ENCODE measurements at places on chromosomes 5 and 9.

GRCh38 chr5:3680821-3681220 lies 85.2 kb downstream of the IRX1 start:
- no peak for DNase-seq

GRCh38 chr5:95283761-95284571 lies 928 bp downstream of the MCTP1 start:
- no peak for DNase-seq

GRCh38 chr5:158354958-158355357 lies 496.0 kb upstream of the CLINT1 start:
- no peak for DNase-seq

DNA sequence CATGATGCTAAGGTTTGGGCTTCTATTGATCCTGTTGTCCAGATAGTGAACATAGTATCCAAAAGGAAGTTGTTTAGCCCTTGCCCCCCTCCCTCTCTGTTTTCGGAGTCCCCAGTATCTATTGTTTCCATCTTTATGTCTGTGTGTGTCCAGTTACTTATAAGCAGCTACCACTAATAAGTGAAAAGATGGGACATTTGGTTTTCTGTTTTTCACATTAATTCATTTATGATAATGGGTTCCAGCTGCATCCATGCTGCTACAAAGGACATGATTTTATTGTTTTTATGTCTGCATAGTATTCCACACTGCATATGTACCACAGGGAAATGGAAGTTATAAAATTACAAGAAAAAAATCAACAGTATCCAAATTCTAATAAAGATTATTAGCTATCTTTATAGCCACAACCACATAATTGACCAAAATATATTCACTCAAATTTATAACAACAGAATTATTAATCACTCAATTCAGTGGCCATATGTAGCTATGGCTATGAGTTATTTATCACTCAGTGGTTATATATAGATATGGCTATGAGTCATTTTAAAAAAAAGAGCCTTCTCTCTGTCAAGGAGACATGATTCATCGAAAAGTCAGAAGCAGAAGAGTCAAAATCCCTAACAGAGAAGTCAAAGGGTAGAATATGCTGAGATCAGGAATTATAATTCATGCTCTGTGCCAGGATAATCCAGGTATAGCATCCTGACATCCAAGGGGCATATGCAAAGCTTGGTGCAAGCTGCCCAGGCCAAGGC lies 367.5 kb downstream of the DEPDC1B start:
- DNase-seq: no peak

- DNase-seq: no peak
Measured at GRCh38 chr5:137220523-137220927, 278.6 kb downstream of the SPOCK1 start.

DNA sequence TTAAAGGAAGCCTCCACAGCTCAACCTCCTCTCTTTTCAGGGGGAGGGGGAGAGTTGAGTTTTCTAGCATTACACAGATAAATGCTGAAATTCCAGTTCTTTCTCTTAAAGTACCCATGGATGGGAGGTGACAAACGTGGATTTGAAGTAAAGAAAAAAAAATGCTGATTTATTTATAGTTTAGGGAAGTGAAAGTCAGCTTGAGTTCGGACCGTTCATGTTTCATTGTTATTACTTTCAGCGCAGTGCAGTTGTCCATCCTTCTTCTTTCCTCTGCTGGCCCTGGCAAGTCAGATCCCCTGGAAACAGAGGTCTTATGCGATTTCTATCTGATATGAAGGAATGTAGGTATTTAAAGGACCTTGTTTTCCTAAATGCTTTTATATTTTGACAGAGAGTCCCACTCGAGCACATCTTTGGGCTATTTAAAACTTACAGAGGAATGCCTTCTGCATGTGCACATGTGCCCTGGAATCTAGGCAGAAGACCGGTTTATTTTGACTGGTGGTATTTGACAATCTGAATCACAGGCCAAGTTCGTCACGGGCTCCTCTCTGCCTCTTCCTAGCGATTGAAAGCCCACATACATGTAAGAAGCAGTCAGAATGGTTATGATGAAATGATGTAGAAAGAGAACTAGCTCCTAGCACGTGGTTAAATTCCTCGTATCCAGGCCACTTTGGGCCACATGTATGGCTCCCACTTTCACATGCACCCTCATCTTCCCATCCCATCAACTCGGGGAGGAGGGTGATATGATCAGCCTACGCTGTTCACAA lies 385.2 kb upstream of the KLF4 start:
- no peak for DNase-seq

DNA sequence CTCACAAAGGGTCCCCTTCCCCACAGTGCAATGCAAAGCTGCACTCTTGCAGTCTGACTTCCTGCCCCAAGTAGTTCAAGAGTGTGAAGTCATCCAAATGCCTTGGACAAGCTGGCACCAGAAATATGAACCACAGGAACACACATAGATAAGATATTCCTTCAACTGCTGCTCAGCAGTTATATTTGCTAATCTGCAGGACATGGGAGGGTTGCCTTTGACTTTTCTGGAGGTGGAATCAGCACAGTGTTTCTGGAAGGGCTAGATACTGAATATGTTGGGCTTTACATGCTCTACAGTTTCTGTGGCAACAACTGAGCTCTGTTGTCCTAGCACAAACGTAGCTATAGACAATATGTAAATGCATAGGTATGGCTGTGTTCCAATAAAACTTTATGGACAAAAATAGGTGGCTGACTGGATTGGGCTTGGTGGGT lies 96.7 kb upstream of the PCA3 start:
- DNase-seq: no peak

DNA sequence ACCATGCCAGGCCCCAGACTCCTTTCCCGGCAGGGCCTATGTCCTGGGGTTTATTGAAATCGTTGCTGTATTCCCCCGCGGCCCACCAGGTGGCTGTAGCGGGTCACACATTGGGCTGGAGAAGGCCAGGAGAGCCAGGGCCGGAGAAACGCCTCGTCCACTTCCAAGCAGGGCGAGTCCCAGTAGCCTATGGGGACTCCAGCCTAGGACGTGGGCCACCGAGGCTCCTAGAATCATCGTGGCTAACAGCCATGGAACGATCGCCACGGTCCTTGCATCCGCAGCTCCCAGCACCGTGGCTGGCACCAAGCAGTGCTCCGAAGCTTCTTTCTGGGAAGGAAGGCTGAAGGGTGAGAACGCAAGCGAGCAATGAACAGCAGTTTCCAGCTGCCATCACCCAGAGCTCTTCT lies 87.7 kb downstream of the ENTREP1 start:
- no peak for DNase-seq

DNA sequence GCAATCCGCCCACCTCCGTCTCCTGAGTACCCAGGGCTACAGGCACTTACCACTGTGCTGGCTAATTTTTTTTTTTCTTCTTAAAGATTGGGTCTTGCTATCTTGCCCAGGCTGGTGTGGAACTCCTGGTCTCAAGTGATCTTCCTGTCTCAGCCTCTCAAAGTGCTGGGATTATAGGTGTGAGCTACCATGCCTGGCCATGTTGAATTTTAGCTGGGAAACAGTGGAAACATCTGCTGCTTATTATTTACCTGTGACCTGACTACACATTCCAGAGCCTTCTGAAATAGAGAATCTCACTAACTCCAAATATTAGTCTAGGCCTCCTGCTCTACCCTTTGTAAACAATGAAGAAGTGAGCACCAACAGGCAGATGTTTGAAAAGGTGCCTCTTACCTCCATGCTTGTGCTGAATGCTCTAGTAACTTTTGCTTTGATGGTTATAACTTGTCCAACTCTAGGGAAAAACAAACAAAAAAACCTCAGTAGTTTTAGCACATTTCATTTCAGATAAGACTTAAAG lies 22.5 kb downstream of the ACOT12 start:
- no peak for DNase-seq

All from omental fat pad (tissue), 4 donors.